ENCODE measurements at places on chromosomes 7 and 10.

GRCh38 chr10:115979576-115979975, 293.4 kb downstream of the GFRA1 start:
- no peak for DNase-seq

DNA sequence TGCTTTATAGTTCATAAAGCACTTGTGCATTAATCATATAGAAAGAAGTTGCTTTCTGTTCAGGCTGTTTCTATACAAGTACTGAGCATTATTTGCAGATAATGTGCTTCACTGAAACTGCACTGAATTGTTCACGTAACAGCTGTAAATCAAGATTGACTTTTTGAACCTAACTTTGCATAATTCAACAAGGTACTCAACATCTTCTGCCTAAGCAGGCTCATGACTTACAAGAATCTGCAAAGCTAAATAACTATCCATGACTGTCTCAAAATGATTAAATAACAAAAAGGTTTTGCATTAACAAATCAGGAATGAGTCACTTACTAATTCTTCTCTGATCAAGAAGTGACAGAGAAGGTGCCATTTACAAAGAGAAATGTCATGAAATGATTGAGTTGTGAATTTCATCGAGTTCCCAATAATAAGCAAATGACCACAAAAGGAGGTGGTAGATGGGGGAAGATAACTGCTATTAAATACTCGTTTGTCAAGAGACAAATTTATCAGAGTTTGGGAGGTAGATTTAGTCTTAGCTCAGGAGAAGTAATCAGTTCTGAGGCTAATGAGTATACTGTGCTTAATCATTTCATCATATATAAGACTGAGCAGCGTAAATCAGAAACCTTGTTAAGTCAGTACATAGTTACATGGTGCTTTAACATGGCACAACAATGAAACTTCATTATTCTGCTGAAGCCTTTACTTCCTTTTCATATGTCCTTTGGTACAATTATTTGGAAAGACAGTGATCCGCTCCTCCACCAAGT, 161.3 kb upstream of the LRRN3 start:
- DNase-seq, result no peak

- DNase-seq, result peak; percentile 82
These were observed 3.3 kb downstream of the LFNG start for GRCh38 chr7:2522780-2523433.

GRCh38 chr10:128066870-128067382, 59.3 kb downstream of the MKI67 start:
- DNase-seq, result no peak

DNA sequence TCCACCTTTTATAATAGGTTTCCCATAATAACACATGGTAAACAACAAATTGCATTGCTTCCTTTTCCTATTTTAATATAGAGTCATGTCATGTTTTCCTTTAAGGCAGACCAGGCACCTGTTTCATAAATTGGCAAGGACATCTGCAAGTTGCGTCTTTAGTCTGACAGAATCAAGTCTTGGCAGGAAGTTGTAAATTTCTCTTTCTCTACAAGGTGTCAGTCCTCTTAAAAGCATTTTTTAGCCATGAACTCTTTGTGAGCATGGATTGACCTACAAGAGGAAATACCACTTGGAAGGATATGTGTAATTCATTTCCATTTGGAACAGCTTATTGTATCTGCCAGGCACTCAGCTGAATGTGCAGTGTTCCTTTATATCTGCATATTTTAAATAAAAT, 176.8 kb downstream of the PRKG1 start:
- DNase-seq, result no peak

- DNase-seq, result peak; percentile 80
These were observed 427.6 kb downstream of the PHTF2 start for GRCh38 chr7:78226059-78226719.

- no peak for DNase-seq
These were observed 19.1 kb upstream of the EXOC6 start for GRCh38 chr10:92829042-92829785.

- peak; percentile 12 for DNase-seq
These were observed 96.5 kb downstream of the KAT6B start for GRCh38 chr10:74922921-74923320.

GRCh38 chr10:83607959-83608745, 531.2 kb upstream of the GHITM start:
- DNase-seq, result no peak

- no peak for DNase-seq
These were observed 113.4 kb upstream of the GPR141 start for GRCh38 chr7:37570145-37570544.

GRCh38 chr7:108002726-108003598, at the start of gene LAMB1:
LAMB1 (minus strand) TSS chr7:108003161; CDS start chr7:108002885, 276 bp downstream.
- peak; percentile 76 for DNase-seq

DNA sequence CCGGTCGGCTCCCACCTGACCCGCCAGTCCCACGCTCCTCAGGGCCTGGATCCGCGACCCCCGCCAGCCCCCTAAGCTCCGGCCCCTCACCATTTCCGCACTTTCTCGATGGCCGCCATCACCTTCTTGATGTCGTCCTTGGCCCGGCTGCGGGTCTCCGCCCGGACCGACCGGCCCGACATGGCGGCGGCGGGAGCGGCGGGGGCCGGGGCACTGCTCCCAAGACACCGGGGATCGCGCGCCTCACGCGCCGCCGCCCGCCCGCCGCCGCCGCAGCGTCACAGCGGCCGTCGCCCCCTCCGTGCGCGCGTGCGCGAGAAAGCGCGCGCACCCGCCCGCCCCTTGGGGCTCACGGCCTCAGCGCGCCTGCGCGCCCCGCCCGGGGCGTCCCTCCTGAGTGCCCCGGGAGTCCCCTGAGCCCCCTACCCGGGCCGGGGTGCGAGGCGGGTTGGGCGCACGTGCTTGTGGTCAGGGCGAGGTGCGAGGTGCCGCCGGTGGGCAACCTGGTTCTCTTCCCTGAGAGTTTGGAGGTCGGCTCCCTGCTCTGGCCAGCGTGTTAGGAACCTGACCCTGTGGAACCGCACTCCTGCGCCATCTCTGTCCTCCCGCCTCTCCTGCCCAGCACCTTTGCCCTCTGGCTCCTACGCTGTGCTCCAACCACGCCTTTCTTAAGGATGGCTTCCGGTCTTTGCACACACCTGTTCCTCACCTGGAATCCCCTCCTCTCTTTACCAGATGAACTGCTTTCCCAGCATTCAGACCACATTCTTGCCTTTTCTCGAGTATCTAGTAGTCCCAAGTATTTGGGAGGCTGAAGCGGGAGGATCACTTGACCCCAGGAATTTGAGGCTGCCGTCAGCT, at the start of gene BCL7B:
TSS of gene BCL7B (minus strand) at position 294 of the 861 bp plus-strand sequence. CDS start at position 182, 112 bp downstream.
- DNase-seq, result peak; percentile 93

GRCh38 chr10:75540357-75540966, 109.0 kb downstream of the LRMDA start:
- no peak for DNase-seq

DNA sequence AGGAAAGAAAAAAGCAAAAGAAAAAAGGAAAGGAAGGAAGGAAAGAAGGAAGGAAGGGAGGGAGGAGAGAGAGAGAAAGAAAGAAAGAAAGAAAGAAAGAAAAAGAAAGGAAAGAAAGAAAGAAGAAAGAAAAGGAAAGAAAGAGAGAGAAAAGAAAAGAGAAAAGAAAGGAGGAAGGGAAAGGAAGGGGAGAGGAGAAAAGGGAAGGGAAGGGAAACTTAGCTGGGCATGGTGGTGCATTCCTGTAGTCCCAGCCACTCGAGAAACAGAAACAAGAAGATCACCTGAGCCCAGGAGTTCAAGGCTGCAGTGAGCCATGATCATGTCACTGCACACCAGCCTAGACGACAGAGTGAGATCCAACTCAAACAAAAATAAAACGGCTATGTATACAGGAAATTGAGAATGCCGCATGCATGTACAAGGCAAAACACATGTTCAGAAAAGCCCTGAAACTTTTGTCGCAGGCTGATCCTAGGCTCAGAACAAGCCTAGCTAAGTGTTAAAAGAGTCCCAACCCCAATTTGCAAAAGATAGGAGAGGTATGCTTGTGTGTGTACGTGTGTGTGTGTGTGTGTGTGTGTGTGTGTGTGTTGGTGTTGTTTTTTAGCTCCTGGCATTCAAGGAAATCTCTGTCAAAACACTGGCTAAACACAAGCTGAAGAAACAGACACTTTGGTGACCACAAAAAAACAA, 6.6 kb upstream of the NPC1L1 start:
- DNase-seq, result no peak

- no peak for DNase-seq
These were observed 51.9 kb downstream of the SLC29A4 start for GRCh38 chr7:5334671-5335070.

DNA sequence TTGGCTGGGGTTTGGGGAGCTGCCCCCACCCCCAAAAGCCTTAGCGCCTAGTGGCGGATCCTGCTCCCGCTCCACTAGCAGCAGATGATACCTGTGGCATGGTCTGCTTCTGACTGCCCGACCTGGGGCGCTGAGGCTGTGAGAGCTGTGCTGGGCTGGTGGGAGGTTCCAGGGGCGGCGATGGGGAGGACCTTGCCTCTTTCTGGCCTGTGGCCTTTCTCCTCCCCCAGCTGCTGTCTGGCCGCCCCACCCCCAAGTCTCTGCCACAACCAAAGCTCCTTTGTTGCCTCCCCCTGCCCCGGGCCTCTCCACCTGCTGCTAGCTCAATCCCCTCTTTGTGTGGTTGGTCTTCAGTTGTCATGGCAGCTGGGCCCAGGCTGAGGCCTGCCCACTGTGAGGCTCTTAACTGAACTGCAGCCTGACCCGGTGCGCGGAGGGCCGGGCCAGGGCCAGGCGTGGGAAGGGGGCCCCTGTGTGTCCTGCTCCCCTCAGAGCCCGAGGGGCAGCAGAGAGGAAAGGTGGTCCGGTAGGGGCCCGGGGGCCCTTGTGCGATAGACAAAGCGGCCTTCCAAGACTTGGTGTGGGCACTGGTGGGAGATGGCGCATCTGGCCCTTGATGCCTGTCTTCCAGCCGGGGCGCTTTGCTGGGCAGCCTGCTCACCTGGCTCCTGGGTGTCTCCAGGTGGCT, 4.7 kb downstream of the ZNF775 start:
- peak; percentile 99 for DNase-seq

GRCh38 chr10:82505009-82505408, 630.0 kb downstream of the NRG3 start:
- no peak for DNase-seq

GRCh38 chr10:10830293-10830986, 187.2 kb upstream of the CELF2 start:
- DNase-seq, result no peak

DNA sequence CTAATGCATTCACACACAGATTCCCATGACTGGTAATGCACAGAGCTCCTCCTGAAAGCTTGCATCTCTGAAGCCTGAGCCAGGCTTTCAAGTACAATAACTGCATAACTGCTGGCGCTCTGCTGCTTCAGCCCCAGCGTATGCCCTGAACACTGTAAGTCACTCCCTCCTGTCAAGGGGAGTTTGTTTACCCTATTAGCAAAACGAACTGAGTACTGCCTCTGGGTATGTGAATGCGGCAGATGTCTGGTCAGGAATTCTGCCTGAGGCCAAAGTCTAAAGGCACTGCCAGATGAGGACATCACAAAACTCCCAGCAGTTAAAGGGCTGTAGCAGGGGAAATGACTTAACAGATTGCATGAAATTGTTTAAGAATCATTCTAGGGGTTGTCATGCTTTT, 97.7 kb downstream of the NRCAM start:
- peak; percentile 97 for DNase-seq

GRCh38 chr10:90096196-90096595, 394.8 kb downstream of the KIF20B start:
- DNase-seq, result no peak

DNA sequence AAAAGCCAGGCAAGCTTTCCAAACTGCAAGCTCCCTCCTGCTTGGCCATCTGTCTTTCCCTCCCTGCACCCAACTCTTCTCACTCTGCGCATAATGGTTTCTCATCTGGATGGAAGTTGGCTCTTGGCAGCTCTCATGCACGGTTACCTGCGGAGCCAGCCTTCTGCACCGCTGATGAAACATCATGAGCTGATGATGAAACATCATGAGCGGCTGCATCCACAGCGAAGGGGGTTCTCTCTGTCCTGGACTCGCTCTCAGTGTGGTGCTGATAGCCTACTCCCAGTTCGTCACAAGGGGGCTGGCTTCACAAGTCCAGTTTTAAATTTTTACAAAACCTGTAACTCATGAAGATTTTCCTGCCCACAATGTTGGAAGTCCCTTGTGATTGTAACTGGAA, 457.5 kb downstream of the ACTR3B start:
- DNase-seq, result no peak

Data from DMS53 (cell line).